ENCODE measurements at places on chromosomes 13 and 19.
A peak's percentile ranks its signal among the peaks of the same experiment; 100 is the strongest.

DNA sequence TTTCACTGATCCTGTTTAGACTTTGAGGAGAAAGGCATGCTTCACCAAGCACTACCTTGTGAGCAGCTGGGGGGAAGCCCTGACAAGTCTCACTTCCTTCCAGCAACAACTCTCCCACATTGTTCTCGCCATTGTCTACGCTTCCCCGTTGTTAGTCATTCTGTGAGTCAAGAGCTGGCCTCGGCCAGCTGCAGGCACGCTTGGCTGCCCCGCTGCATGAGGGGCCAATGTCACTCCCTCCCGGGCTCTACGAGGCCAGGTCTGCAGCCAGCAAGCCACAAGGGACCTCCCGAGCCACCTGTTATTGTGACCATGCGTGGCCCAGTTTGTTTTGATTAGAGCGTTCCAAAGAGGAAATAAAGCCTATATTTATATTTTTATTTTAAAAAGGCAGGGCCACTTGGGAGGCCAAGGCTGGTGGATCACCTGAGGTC is 220.9 kb downstream of the FOXO1 start:
- no peak for DNase-seq

DNA sequence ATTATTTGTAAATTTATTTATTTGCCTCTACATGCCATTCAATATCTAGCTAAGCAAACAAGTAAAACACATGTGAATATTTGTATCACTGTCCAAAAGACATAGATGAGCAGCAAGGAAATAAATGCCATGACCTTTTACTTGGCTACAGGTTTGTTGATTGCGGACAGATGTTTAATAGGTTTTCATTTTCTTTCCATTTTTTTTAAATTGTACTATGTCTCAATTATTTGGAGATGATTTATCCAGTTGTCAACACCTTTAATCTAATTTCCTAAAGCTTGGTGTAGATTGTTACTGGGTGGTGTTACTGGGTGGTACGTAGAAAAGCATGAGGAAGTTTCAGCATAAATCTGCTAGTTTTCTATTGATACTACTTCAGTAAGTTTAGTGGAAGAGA is 560.6 kb upstream of the SPRY2 start:
- DNase-seq: no peak

DNA sequence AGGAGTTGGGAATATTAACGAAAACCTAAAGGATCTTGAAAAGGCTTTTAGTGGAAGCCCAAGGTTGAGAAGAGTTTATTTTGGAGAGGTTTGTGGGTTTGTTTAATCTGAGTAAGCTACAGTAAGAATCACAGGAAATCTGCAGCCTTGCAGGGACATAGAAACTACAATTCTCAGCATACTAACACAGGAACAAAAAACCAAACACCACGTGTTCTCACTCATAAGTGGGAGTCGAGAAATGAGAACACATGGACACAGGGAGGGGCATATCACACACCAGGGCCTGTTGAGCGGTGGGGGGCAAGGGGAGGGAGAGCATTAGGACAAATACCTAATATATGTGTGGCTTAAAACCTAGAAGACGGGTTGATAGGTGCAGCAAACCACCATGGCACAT is 8.7 kb upstream of the SIAH3 start:
- DNase-seq: no peak

DNA sequence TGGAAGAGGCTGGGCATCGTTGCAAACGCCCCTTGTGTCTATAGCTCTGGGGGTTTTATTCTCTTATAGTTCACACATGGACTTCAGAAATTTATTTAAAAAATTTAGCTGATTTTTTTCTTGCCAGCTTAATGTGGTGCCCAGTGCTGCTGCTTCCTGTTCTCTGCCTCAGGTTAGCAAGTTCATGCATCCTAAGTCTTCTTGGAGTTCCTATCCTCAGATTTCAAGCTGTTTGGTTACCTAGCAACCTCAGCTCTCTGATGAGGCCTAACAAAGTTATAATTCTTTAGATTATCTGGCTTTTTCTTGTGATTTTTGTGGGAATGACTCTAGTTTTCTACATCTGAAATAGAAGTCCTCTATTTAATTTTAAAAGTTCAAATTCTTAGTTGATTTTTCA is 250.9 kb downstream of the MAB21L1 start:
- DNase-seq: no peak

DNA sequence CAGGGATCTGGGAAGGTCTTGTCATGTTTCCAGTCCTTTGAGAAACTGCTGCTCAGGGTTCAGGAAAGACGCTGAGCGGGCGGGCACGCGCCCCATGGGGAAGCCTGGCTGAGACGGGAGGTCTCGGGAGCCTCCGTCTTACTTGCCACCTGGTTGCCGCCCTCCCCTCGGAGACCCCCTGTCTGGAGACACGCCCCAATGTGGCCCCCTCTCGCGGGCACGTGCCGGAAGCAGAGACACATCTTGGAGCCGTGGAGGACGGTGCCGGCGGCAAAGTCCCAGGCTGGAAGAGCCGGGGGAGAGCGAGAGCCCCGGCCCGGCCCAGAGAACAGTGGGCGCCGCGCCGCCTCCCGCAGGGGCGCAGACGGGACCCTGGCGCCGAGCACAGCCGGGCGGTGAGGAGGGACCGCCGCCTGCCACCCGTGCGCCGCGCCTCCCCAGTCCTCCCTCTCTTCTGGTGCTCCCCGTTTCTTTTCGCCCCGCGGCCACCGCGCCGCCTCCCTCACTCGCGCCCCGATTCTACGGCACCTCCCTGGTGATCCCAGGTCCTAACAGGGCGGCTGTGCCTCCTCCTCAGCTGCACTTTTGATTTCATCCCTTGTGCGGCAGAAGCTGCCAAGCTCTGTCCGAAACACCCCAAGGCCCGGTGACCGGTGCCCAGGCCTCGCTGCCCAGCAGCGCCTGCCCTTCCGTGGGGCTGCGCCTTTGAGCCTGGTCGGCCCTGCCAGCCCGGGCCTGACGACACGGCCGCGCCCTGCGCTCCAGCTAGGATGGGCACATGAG is 15.5 kb downstream of the GJB2 start:
- no peak for DNase-seq

- peak; percentile 45 for DNase-seq
Measured at GRCh38 chr19:42386974-42387707, 3.0 kb downstream of the CNFN start.

- no peak for DNase-seq
Measured at GRCh38 chr13:31168166-31168565, 6.5 kb upstream of the HSPH1 start.

GRCh38 chr13:96632536-96633320 is 361.5 kb downstream of the OXGR1 start:
- no peak for DNase-seq

- DNase-seq: no peak
Measured at GRCh38 chr19:53571339-53571738, 33.4 kb downstream of the ZNF331 start.

- no peak for DNase-seq
Measured at GRCh38 chr13:75410207-75410606, 71.8 kb downstream of the TBC1D4 start.

DNA sequence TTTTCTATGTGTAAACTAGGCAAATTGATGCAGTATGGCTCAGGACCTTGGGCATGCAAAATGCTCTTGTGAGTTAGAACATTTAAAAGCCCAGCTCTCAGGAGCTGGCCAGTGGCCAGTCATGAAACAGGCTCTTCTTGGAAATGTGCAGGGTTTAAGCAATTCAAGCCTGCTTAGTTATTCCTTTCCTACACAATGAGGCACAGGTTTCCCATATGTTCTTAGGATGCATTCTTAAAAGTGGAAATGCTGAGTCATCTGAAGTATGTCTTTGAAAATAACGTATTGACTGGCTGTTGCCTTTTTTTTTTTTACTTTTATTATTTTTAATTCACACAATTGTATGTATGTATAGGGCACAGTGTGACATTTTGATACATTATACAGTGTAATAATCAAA is 300.7 kb downstream of the SLC7A1 start:
- DNase-seq: no peak

- no peak for DNase-seq
Measured at GRCh38 chr13:28528848-28529247, 33.9 kb upstream of the FLT1 start.

- no peak for DNase-seq
Measured at GRCh38 chr19:3521104-3521445, 15.0 kb downstream of the FZR1 start.

GRCh38 chr19:52778811-52779210 is 7.8 kb downstream of the ZNF600 start:
- DNase-seq: peak; percentile 61

DNA sequence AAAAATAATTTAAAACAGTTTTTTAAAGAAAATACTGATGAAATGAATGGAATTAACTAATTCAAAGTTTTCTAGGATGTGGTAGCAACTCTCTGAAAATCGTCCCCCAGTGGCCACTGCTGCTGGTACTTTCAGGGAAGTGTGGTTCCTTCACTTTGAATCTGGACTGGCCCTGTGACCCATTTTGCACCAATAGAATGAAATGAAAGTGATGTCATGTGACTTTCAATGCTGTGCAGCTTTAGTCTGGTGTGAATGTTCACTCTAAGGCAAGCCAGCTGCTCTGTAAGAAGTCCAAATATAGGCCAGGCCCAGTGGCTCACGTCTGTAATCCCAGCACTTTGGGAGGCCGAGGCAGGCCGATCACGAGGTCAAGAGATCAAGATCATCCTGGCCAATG is 26.4 kb upstream of the HNRNPA1L2 start:
- no peak for DNase-seq

- no peak for DNase-seq
Measured at GRCh38 chr13:77459592-77459991, 75.9 kb upstream of the SCEL start.

DNA sequence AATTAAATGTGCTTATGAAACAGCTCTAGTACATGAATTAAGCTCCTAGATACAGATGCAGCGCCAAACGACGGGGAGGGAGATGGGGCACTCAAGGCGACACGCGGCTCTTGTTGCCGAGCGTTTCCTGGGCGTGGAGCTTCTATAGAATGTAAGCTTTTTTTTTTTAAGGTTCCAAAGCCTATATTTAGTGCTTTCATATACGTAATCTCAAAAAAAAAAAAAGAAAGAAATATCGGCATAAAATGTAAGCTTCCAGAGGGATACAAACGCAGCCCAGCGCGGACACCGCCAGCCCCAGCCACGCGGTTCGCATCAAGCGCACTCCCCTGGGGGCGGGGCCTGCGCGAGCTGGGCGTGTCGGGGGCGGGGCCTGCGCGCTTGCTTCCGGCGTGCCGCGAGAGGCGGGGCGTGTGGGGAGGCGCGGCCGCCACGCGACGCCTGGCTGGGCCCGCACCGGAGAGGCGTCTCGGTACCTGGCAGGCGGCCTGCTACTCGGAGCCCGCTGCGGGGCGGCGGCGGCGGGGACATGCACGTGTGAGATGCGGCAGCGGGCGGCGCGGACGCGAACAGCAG is at the start of gene URI1:
URI1 (plus strand) TSS at position 412 of the 576 bp plus-strand sequence. CDS start 309 bp downstream, outside the sequence.
- DNase-seq: peak; percentile 93

DNA sequence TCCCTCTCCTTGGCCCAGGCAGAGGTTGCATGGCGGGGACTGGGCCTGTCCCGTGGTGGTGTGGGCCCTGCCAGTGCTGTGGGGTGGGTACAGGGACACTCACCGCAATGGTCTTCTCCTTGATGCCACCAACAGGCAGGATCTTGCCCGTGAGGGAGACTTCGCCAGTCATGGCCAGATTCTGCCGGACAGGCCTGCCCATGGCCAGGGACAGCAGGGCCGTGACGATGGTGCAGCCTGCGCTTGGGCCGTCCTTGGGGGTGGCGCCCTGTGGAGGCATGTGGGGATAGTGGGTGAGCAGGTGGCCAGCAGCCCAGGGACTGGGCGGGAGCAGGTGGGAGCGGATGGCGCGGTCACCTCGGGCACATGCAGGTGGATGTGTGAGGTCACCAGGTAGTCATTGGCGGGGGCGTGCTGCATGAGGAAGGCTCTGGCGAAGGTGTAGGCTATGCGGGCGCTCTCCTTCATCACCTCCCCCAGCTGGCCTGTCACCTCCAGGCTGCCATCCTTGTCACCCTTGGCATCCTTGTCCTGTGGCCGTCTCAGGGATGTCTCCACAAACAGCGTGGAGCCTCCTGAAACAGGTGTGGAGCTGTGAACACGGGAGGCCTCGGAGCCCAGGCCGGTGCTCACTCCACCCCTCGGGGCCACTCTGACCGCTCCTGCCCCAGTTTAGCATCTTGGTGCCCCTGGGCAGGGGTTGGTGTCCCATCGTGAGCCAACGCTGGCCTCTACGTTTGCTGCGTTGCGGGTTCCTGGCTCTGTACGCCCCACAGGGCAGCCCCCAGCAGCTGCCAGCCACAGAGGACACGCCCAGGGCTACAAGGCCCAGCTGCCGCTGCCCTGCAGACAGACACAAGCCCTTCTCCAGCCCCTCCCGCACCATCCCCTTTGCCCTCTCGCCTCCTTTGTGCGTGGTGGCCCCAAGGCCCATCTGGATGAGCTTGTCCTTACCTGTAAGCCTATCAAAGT is 3.4 kb downstream of the RPL36 start:
- no peak for DNase-seq

GRCh38 chr19:43599635-43600295 is 3.4 kb downstream of the ZNF576 start:
- DNase-seq: no peak

- no peak for DNase-seq
Measured at GRCh38 chr13:29428310-29429181, 166.9 kb downstream of the SLC7A1 start.

- no peak for DNase-seq
Measured at GRCh38 chr19:18231775-18232174, 5.5 kb upstream of the PDE4C start.

DNA sequence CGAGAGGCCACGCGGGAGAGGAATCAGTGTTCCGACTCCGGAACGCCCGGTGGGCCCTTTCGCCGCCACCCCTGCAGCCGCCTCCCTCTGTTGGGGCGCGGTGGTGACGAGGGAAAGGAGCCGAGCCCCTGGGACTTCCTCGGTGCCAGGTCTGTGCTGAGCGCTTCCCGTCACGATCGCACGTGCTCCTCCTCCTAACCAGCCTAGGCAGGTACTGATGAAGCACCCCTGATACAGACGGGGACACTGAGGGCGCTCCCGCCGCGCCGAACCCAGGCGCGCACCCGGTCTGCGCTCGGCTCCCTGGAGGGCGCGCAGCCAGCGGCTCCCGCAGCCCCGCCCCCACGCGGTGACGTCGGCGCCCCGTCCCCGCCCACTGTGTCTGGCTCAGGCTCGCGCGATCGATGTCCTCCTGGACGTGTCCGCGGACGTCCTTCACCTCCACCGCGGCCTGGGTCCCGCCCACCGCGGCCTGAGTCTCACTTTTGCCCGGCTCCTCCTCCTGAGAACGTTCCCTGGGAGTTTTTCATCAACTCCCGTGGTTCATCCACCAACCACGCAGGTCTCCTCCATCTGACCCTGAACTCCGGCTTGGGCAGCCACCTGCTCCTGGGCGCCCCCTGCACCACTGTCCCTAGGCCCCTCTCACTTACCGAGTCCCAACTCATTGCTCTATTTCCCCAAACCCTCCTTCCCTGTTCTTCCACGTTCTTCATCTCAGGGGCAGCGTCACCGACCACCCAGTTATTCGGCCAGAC is 2.6 kb upstream of the KLK15 start:
- DNase-seq: peak; percentile 25

DNA sequence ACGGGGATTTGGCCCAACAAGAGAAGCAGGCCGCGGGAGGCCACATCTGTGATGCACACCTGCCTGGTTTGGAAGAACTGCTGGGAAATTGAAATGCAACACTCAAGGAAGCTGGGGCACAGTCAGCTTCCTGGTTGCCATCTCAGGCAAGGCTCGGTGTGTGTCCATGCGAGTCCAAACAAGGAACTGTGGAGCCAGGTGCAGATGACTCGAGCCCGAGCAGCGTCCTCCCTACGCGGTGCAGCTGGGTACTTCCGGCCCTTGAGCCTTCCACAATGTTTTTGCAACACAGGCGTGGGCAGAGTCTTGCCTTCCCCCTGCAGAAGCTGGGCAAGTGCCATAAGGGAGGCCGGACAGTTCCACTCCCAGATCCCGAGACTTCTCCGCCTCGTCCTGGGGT is 94.6 kb downstream of the CRYL1 start:
- no peak for DNase-seq

Data from activated gamma-delta T cell treated with anti-CD3 and anti-CD28 coated beads, Interleukin-2, amount 50 U/mL, for 16 hours (primary cell).